Activated T-helper 17 cell treated with anti-CD3 and anti-CD28 coated beads, Interleukin-2, amount 50 U/mL, for 72 hours (primary cell): ENCODE measurements at places on chromosomes 3 and 15. TPM values are rescaled to one million over a fixed set of nuclear protein-coding genes. Genes with fewer than 3 reads are reported as not detected.
A peak's percentile ranks its signal among the peaks of the same experiment; 100 is the strongest.

SNTN gene
- not detected for total RNA-seq

DNA sequence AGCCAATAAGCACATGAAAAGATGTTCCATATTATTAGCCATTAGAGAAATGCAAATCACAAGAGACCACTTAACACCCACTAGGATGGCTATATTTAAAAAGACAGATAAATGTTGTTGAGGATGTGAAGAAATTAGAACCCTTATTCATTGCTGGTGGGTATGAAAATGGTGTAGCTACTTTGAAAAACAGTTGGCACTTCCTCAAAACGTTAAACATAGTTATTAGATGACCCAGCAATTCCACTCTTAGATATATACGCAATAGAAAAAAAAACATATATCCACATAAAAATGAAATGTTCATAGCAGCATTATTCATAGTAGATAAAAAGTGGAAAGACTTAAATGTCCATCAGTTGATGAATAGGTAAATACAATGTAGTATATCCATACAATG is 47.1 kb upstream of the TERB2 start:
- no peak for ATAC-seq

CPNE9 gene
- 0.54 TPM for total RNA-seq

FGF12 gene
- 0.37 TPM for total RNA-seq

- peak; percentile 83 for ATAC-seq
These were observed 607.9 kb upstream of the KCNMB2 start for GRCh38 chr3:177928172-177928873.

- ATAC-seq, result no peak
These were observed 24.6 kb upstream of the GRIP2 start for GRCh38 chr3:14564741-14565140.

DNA sequence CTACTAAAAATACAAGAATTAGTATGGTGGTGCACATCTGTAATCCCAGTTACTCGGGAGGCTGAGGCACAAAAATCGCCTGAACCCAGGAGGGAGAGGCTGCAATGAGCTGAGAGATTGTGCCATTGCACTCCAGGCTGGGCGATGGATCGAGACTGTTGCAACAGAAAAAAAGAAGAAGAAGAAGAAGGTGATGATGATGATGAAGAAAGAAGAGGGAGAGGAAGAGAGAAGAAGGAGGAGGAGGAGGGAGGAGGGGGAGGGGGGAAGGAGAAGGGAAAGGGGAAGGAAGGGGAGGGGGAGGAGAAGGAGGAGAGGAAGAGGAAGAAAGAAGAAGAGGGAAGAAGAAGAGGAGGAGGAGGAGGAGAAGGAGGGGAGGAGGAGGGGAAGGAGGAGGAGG is 33.2 kb upstream of the ZNF710 start:
- no peak for ATAC-seq

DNA sequence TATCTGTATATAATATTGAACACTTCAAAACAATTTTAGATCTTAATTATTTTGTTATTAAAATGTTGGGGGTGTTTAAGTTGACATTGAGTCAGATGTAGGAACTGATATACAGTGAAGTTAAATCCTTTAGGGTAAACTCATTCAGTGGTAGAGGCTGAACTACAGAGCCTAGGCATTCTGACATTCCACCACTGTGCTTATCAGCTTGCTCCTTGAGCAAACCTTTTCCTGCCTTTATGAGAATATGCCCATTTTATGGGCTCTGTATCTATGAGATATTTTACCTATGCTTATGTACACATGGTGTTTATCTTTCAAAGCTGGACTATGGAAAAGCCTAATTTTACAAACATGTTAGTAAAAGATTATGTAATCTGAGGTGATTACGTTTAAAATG is 407.5 kb downstream of the ZBTB20 start:
- ATAC-seq, result no peak

SH2D7 gene
- total RNA-seq, result not detected

DNA sequence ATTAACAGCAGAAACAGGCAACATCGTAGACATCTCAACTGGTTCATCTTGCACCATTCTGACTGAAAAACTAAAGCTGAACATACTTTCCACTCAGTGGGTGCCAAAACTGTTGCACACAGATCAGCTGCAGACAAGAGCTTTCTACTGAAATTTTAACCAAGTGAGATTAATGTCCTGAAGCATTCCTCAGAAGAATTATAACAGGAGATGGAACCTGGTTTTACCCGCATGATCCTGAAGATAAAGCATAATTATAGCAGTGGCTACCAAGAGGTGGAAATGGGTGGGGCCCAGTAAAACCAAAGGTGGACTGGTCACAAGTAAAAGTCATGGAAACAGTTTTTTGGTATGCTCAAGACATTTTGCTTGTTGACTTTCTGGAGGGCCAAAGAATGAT is 858.8 kb downstream of the FHIT start:
- ATAC-seq, result no peak

GLT8D1 gene
- 37.3 TPM for total RNA-seq

DNA sequence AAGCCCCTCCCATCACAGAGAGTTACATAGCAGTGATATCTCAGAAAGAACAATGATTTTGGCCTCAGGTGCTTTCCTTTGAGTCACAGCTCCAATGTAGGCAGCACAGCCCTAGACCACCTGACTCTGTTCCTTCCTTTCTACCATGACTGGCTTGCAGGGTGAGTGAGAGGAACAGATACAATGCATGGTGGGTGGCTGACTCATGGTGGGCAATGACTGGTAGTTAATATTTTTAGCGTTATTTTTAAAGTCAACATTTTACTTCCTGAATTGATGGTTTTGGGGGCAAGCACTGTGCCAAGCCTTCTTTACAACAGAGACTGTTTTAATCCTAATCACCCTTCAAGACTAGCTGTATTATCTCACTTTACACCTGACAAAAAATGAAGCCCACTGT is 32.8 kb upstream of the ST3GAL6 start:
- ATAC-seq, result peak; percentile 64

GRCh38 chr15:63114465-63114864 is 7.2 kb upstream of the LACTB start:
- ATAC-seq, result no peak

BTLA gene
- total RNA-seq, result 14.2 TPM

- no peak for ATAC-seq
These were observed 34.5 kb upstream of the TMEM42 start for GRCh38 chr3:44827196-44827595.

DNA sequence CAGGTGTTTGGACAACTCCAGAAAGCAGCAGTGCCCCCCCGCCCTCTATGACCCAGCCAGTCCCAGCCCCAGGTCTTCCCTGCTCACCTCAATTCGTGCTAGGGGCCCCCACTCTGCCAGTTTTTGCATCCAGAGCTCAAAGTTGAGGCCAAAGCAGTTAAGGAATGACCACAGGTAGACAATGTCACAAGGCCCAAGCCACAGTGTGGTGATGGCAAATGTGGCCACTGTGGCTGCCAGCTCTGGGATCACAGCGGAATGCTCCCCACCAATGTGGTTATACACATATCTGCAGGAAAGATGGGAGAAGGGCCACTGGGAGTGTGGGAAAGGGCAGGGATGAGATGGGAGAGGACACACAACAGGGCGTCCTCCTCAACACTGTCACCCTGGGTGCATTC is 8.2 kb downstream of the KLHL40 start:
- ATAC-seq, result no peak

GRCh38 chr3:184180165-184180564 is 5.5 kb downstream of the AP2M1 start:
- ATAC-seq, result no peak

DNA sequence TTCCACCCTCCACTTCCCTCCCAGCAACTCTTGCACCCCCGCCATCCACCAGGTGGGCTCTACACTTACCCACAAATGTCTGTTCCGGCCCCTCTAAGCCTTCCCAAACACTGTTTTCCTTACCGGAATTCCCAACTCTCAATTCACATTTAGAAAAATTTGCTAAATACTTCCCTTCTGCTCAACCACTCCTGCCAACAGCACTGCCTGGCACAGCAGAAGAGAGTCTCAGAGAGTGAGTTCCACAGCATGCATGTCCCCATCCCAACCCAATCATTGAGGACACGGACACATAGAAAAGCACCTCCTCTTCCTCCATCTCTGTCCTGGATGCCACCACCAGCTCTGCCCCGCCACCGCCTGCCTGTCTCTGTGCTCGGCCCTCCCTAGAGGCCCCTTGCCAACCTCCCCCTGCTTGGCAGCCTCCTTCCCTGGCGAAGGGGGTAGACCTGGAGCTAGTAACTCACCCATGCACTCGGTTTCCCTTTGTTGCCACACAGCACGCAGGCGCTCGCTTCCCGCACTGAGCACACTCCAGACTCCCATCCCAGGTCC is 66.2 kb upstream of the SLC6A1 start:
- ATAC-seq, result no peak

DNA sequence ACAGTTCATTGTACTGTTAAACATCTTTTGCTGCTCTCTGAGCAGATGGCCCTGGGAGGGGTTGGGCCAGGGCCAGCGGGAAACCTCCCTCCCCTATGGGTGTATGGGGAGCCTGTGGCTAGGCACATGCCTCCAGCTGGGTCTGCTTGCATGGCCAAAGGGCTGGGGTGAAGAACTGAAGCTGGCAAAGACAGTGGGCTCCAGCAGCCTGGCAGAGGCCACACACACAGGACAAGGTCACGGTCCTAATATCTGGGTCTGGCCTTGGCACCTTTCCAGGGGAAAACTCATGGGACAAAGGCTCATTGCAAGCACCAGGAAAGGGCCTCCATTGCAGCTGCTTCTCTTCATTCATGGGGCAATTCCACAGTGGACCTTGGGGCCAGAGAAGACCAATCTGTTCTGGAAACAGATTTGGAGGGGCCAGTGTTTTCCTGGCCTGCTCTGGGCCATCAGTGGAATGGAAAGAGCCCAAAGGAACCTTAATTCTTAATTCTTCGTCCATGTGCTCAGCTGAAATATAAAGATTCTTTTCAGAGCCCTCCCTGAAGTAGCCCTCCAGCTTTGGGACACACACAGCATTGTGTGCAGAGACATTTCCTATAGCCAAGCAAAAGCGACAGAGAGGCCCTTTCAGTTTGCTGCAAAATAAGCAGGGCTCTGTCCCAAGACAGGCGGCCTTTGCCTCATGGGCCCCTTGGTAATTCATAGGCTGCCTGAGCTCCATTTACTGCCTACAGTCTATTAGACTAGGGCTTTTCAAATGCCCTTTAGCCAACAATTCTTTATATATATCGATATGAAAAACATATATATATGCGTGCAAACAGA is 11.3 kb upstream of the LIMD1 start:
- no peak for ATAC-seq

GRCh38 chr3:71305231-71306206 is 278.0 kb downstream of the FOXP1 start:
- peak; percentile 2 for ATAC-seq

GPR176 gene
- total RNA-seq, result 0.09 TPM

GRCh38 chr3:27971600-27971999 is 249.5 kb upstream of the EOMES start:
- ATAC-seq, result no peak

- no peak for ATAC-seq
These were observed 9.3 kb upstream of the TOPAZ1 start for GRCh38 chr3:44232407-44232806.

DNA sequence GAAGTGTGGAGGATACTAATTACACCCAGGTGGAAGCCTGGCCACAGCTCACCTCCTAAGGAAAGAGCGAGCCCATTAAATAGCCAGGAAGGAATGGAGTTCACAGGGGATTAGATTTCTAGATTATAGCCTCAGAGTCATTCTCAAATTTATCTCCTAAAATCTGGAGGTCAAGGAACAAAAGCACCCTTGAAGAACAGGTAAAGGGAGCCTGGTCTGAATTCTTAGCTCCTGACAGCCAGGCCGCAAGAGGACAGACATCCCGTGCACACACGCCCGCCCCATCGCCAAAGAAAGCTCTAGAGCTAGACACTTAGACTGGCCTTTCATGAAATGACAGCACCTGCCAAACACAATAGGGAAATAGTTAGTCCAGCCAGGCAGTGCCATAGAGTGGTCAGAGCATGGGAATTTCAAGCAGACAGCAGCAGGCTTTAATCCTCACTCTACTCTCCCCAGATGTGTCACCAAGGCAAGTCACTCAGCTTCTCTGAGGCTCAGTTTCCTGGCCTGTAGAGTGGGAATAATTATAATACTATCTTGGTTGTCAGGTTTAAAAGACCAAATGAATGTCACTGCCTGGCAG is 59.2 kb downstream of the LIPC start:
- ATAC-seq, result no peak

DNA sequence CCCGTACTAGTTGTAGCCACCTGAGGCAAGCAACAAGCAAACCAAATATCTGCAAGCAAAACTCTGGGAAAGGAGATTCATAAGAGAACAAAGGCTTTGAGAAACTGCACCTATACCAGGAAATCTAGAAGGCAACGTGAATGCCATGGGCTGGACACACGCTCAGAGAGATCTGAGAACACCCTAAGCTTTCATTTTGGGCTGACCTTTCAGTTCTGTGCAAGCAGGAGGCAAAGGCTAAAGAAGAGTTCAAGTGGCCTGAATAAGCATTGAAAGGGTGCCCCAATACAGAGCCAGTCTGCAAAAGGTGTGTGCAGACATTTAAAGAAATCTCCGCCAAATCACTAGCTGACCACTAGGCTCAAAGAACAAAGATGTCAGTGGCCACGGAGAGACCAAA is 461.6 kb downstream of the PYDC2 start:
- no peak for ATAC-seq

DNA sequence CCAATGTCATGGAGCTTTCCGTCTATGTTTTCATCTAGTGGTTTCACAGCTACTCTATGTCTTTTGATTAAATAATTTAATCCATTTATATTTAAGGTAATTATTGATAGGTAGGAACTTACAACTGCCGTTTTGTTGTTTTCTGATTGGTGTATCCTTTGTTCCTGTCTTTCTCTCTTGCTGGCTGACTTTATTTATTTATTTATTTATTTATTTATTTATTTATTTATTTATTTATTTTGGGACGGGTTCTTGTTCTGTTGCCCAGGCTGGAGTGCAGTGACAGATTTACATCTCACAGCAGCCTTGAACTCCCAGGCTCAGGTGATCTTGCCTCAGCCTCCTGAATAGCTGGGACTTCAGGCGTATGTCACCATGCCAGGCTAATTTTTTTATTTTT is 299.2 kb upstream of the COL8A1 start:
- ATAC-seq, result no peak

DNA sequence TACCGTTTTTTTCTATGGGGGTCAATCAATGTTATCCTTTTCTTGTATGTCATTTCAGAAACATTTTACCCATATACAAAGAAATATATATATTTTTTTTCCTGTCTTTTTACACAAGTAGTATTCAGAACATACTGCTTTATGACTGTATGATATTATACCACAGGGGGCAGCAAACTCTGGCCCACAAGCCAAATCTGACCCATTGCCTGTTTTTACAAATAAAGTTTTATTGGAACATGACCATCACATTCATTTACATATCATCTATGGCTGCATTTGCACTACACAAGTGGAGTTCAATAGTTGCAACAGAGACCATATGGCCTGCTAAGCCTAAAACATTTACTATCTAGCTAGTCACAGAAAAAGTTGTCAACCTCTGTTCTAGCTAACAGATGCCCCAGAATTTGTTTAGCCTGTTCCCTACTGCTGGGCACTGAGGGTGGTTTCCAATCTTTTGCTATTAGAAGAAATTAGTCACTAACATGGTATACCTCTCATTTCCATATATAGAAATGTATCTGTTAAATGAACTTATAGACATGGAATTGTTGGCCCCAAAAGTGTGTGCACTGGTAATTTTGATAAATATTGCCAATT is 57.7 kb downstream of the BFSP2 start:
- no peak for ATAC-seq
